ENCODE measurements at places on chromosomes 3 and 15. TPM values are rescaled to one million over a fixed set of nuclear protein-coding genes. Genes with fewer than 3 reads are reported as not detected.

Gene TGM5
- total RNA-seq = not detected

- H3K4me3 ChIP-seq = no peak overlapping the region
- DNase-seq = no peak
- H3K27ac ChIP-seq = no peak overlapping the region
- H3K27me3 ChIP-seq = no peaks in the 10 kb centered on the region
Observed at GRCh38 chr15:92611995-92612745, 43.4 kb downstream of the FAM174B start.

Gene CCRL2
- not detected for total RNA-seq

DNA sequence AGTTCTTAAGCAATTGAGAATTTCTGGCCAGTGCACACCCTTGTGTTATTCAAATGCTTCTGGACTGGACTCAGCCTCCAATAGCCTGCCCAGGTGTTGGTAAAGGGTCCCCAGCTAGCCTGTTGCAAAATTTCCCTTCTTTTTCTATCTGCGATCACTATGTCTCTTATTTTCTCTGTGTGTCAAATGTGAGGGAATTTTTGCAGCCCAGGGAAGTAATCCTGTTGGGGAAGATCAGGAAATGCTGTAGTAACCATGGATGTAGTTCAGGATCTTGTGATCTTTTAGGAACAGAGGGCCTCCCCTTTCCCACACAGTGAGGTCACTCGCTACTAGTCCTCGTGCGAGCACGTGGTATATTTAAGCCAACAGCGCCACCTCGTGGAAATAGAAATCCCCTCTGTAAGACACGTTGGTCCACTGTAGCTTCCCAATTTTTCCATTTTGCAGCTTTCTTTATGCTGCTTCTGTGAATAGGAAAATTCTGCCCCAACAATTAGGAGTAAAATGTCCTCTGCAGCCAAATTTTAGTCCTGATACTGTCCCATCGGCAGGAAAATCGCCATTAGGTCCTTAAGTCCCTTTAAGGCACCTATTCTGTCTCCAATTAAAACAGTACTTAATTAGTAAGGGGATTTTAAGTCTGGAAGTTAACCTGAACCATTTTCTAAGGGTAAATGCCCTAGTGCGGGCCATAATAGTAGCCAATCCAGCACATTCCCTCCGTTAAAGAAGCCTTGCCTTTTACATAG, 4.0 kb upstream of the SMCO1 start:
- no peaks in the 10 kb centered on the region for H3K36me3 ChIP-seq
- H3K27me3 ChIP-seq = no peaks in the 10 kb centered on the region
- no peak overlapping the region for H3K27ac ChIP-seq
- no peak overlapping the region for H3K4me3 ChIP-seq
- H3K4me1 ChIP-seq = no peaks in the 10 kb centered on the region

Data from body of pancreas (tissue), 4 donors.